ENCODE measurements at places on chromosomes 1 and 21.
A peak's percentile ranks its signal among the peaks of the same experiment; 100 is the strongest.

DNA sequence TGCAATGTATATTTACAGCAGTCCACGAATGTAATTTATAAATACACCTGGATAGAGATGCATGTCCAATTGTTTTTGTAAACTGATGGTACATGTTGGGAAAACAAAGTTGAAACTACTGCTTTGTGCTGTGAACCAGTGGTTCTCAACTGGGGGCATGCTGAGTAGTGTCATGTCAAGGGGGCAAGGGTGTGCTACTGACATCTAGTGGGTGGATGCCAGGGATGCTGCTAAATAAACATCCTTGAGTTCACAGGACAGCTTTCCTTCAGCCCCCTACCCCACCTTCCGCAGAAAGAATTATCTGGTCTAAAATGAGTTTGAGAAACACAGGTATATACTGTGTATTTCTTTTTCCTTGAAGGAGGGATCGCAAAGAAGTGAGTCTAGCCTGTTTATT, 95.9 kb downstream of the RASAL2 start:
- no peak for DNase-seq

DNA sequence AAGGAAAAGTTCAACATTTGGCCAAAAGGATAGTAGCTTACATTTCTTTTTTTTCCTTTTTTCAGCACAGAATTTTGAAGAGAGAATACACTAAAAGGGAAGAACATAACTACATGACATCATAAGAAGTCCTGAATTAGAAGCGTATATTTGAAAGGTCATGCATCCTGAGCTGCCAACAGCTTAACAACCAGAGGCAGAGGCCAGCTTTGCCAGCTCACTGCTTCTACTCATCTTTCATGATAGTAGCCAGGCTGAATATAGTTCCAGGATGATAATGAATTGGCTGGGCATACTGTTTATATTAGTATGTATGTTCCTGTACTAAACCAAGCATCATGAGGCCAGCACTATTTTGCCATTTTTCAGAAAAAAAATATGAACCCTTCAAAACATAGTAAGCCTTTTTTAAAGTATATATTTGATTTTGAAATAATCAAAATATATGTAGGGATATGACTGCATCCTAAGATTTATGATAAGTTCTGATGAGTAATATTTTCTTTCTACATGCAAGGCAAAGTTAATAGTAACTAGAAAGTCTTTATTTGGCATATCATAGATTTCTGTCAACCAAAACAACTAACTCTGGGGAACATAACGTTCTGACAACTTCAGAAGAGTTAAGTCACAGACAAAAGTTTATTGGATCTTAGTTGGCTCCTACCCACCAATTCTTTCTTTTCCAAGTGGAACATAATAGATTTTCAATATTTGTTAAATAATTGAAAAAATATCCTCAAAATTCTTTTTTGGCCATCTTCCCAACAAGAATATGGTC, 123.2 kb downstream of the DPYD start:
- no peak for DNase-seq

- DNase-seq: no peak
Observed at GRCh38 chr1:35452106-35452774, 105.0 kb downstream of the KIAA0319L start.

- DNase-seq: no peak
Observed at GRCh38 chr1:81477710-81478109, 323.0 kb upstream of the ADGRL2 start.

- DNase-seq: no peak
Observed at GRCh38 chr1:95865769-95866168, 631.8 kb downstream of the RWDD3 start.

- no peak for DNase-seq
Observed at GRCh38 chr1:87478231-87478630, 149.6 kb downstream of the LMO4 start.

DNA sequence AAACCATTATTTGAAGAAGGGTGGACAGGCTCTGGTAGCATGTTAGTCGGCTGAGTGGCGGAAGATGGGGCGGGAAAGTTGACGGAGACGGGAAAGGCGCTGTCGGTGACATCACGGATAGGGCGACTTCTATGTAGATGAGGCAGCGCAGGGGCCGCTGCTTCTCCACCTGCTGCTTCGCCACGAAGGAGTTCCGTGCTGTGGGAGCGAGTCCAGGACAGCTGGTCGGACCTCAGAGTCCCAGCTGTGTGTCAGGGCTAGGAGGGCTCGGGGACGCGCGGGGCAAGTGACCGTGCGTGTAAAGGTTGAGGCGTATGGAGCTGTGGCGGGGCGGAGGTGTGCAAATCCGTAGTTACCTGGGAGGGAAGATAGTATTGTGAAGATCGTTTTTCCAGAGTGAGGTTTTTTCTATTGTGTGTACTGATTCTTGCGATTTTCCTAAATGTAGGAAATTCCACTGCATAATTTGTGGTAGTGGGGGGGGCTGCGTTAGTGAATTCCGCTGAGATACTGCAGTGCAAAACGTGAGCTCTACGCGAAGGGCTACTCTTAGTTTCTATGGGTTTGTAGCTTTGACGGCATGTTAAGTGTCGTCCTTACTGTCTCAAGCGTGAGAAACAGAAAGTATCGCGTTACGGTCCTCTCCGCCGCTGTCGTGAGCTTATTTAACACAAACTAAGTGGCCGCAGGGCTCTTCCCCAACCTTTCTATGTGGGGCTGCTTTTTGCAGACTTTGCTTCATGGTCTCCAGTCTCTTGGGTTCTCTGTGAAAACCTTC, 111.2 kb upstream of the NBPF11 start:
- peak; percentile 66 for DNase-seq

GRCh38 chr1:246549665-246550064, 16.4 kb downstream of the TFB2M start:
- DNase-seq: no peak

DNA sequence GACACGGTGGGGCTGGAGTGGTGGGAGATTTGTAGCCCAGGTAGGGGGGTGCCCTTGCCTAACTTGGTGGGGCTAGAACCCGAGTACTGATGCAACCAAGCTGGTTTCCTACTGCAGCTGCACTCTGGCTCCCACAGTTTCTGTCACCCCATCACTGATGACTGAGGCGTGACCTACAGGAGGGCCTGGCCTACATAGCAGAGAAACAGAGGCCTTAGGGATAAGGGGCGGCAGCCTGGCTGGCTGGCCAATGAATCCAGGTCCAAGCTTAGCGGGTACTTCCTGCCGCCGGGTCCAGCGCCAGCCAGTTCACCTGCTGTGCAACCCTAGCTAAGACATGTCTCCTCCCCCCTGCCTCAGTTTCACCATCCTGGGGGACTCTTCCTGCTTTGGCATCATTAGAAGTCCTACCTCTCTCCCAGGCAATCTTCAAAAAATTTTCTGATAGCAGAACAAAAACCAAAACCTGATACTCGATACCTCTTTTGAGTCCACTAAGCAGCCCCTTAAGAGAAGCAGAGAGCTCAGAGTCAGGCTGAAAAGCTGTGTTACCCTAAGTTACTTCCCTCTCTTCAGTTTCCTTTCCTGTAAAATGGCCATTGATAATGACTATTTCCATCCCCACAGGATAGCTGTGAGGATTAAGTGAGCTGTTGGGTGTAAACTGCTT, 27.3 kb upstream of the RNF19B start:
- peak; percentile 19 for DNase-seq

GRCh38 chr1:71068325-71069240, 12.3 kb downstream of the ZRANB2 start:
- no peak for DNase-seq

- no peak for DNase-seq
Observed at GRCh38 chr1:246165826-246166709, 341.0 kb downstream of the SMYD3 start.

DNA sequence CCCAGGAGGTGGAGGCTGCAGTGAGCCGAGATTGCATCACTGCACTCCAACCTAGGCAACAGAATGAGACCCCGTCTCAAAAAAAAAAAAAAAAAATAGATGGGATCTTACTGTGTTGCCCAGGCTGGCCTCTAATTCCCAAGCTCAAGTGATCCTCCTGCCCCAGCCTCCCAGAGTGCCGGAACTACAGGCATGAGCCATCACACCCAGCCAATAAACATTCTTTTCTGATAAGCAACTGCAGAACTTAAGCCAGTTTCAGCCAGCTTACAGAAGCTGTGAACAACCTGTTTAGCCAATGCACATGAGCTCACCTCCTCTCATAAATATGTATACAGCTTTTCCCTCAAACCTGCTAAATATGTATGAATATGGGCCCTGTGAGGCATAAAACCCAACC, 3.1 kb upstream of the MIIP start:
- no peak for DNase-seq

DNA sequence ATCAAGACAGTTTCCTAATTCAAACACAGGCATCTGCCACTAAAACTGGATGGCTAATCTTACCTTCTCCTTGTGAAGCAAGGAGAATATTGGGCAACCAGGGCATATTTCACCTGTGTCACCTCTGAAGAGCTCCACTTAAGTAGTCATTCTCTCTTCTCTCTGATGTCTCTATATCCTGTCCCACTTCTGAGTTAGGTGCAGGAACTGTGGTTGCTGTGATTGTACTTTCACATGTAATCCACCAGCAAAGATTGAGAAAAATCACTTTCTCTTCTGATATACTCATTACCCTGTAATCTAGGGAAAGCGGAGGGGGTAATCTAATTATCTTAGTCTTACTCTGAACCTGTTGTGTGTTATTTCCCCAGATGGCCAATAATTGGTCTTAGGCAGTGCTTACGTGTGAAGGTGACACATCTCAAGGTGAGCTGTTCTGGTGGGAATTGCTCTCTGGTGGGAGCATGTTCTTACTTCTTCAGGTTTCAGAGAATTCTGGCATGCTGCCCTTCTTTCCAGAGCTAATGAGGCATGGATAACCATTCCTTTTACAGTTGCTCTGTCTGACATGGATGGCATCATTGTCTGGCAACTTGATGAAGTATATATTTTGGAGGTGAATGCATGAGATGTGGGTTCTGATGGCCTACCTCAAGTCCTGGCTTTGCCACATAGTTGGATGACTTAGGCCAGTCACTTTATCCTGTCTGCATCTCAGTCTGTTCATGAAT, 12.0 kb downstream of the XCL2 start:
- no peak for DNase-seq

- no peak for DNase-seq
Observed at GRCh38 chr1:55368698-55369097, 153.5 kb upstream of the USP24 start.

- no peak for DNase-seq
Observed at GRCh38 chr1:56229186-56229585, 350.2 kb downstream of the PLPP3 start.

GRCh38 chr1:151553659-151554058, 13.6 kb downstream of the TUFT1 start:
- no peak for DNase-seq

- DNase-seq: no peak
Observed at GRCh38 chr1:205432116-205432515, 10.3 kb upstream of the LEMD1 start.

DNA sequence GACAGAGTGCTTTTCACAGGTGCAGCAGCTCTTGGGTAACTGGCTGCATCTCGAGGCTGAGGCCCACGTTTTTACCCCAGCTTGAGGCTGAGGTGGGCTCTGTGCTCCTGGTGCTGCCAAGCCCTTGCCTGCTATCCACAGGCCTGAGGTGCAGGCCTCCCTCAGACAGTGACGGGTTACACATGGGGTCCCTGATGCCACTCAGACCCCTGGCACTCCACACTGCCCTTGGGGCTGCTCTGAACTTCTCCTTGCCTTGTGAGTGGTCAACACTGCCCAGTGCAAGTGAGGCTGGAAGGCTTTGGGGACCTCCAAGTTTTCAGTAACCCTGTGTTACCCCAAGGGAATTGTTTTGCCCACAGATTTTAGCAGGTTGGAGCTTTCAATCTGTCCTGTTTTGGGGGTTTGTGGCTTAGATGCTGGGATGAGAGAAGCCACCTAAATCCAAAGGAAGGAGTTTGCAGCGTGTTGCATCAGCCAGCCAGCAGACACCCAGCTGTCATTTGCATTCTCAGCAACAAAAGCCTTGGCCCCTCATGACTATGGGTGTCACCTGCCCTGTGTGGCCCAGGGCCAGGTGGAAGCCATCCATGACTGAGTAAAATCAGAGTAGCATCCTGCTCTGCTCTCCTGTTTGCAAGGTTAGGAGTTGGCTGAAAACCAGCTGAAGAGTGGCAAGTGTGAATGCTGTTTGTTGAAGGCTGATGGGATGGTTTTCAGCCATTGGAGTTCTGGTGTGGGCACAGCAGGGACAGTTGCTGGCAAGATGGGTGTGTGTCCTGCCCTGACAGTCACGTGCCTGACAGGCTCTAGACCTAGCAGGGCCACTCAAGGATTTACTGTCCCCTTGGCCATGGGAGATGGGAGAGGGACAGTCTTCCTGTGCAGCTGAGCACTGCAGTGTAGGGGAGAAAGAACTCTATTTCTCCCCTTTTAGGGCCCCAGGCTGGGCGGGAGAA, 3.2 kb downstream of the RNF187 start:
- peak; percentile 81 for DNase-seq

All from stimulated activated naive CD8-positive, alpha-beta T cell treated with anti-CD3 and anti-CD28 coated beads, Interleukin-15, amount 100 ng/mL, for 72 hours (primary cell).